Activated naive CD4-positive, alpha-beta T cell treated with anti-CD3 and anti-CD28 coated beads for 36 hours (primary cell): ENCODE measurements at places on chromosomes 5 and 9. TPM values are rescaled to one million over a fixed set of nuclear protein-coding genes. Genes with fewer than 3 reads are reported as not detected.

GRCh38 chr5:66542711-66543110, 53.5 kb upstream of the MAST4 start:
- H3K4me1 ChIP-seq, result peaks cover 15% of the 10 kb centered on the region
- H3K27me3 ChIP-seq, result peaks cover 9% of the 10 kb centered on the region
- H3K27ac ChIP-seq, result no peak overlapping the region
- DNase-seq, result no peak
- H3K36me3 ChIP-seq, result no peaks in the 10 kb centered on the region

GRCh38 chr5:132219981-132220380, 7.7 kb downstream of the P4HA2 start:
- no peak overlapping the region for H3K27ac ChIP-seq
- no peaks in the 10 kb centered on the region for H3K4me1 ChIP-seq
- H3K4me3 ChIP-seq, result no peak overlapping the region

DNA sequence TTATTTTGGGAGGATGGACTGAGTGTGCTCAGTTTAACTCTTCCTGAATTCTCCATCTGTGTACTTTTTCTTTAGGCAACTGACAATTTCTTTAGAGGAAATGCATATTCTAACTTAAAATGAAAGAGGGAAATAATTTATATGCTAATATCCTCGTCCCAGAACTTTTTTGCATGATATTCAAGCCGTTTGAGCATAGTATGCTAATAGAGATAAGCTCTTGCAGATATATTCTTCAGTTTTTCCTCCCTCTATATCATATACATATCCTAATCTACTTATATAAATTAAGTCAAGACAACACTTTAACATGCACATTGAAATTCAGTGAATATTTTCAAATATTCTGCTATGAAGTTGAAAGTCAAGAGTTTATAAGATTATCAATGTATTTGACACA, 84.7 kb downstream of the YTHDC2 start:
- DNase-seq, result no peak
- peaks cover 11% of the 10 kb centered on the region for H3K36me3 ChIP-seq
- no peak overlapping the region for H3K27ac ChIP-seq
- H3K4me1 ChIP-seq, result no peaks in the 10 kb centered on the region

GRCh38 chr9:104774831-104775573, 11.1 kb downstream of the NIPSNAP3B start:
- no peak for DNase-seq
- no peaks in the 10 kb centered on the region for H3K36me3 ChIP-seq
- H3K27me3 ChIP-seq, result no peaks in the 10 kb centered on the region
- H3K4me3 ChIP-seq, result no peak overlapping the region
- H3K27ac ChIP-seq, result no peak overlapping the region
- no peaks in the 10 kb centered on the region for H3K4me1 ChIP-seq

The TMEM215 gene
- not detected for total RNA-seq

The ADAMTS12 gene
- not detected for total RNA-seq

The FNBP1 gene
- 128 TPM for total RNA-seq
